ENCODE measurements at places on chromosomes 2 and 18.

DNA sequence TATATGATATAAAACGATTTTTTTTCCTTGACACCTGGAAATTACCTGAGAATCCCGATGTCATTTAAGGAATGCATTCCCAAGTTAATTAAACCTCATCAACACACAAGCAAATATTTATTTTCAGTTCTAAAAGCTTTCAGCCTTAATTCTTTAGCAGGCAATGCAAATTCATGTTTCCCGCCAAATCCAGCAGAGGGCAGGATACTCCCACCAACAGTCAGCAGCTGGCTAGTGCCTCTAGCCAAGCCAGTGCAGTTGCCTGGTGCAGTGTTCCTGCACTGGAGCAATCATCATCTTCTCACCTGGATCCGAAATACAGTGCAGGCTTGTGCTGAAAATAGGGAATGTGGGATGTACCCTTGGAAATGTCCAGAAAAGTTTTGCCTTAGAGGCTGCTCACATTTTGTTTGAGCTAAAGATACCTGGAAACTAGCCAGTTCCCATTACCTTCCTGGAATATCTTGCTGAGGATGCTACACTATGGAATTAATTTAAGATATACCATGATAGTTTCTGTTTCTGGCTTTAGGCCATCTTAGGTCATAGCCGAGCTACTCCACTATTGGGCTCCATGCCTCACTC is 48.4 kb upstream of the CYTIP start:
- peak; percentile 86 for DNase-seq

DNA sequence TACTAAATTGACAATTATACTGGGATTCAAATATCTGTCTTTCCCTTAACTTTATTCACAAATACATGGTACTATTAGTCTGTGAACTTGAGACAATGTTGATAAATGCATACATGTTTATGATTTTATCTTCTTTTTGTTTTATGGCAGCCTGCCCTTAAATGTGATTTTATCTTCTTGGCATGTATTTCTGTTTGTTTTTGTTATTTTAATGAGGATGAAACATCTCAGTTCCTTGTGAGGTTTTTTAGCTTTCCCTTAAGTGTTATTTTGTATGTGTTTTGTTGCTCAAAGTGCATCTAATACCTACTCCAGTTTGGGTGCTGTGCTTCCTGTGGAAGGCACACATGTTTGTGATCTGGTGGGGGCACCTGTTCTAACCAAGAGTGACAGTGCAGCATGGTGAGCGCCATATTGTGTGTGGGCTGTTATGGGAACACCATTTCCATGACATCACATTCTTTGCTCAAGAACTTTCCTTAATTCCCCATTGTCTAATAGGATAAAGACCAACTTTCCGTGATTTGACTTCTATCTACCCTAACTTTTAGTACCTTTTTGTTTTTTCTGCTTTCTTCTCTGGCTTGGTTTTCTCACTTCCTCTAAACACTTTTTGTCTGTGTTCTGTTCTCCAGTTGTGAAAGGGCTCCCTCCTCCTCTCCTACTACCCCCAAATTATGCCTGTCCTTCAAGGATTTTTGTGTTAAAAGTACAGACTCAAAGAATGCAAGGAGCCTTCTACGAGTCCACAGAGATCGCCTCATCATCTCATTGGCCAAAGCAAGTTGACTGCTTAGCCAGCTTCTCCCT is 162.1 kb upstream of the TTC39C start:
- DNase-seq, result no peak

DNA sequence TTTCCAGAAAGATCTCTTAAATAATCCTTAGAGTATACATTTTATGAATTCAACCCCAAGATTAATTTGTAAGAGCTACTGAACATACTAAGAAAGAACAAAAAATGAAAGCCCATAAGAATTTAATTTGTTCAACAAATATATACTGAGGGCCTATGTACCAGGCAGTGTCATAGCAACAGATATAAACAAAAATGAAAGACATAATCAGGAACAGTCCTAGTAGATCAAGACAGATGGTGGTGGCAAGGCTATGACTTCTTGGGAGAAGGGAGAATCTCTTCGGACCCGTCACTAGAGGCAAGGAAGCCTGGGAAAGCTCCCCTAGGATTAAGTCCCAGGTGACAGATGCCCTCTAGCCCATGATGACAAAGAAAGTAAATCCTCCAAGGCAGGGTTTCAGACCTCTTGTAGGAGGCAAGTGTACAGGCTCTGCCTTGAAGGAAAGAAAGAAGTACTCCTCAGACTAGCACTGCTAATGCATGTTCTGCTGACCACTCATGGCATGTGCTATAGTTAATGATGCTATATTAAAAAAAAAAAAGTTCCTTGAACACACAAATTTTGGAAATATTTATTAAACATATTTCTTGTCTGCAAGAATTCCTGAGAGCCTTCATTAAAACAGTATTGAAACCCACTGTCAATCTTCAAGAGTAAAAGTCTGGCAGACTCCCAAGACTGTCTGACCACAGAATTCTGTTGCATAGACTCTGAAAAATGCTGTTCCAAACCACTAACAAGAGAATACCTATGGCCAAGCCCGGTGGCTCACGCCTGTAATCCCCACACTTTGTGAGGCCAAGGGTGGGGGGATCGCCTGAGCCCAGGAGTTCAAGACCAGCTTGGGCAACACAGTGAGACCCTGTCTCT is 31.5 kb downstream of the NOL10 start:
- peak; percentile 48 for DNase-seq

- DNase-seq, result no peak
Observed at GRCh38 chr18:46725310-46725709, 31.5 kb downstream of the ST8SIA5 start.

DNA sequence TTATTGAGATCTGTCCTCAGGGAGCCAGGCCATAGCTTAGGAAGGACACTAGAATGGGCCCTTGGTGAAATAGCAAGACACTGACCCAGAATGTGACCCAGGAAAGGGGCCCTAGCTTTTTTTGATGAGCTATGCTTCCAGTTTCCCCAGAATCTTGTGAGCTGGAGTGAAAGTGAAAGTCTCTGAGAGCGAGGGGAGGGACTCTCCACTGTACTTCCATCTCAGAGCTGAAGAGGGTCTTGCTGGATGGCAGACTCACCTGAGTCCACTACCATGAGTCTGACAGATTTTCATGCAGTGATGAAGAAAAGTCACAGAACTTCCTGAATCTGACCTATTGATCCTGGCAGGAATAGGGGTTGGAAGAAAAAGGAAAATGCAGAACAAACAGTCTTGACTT is 3.1 kb downstream of the ARHGAP25 start:
- no peak for DNase-seq

DNA sequence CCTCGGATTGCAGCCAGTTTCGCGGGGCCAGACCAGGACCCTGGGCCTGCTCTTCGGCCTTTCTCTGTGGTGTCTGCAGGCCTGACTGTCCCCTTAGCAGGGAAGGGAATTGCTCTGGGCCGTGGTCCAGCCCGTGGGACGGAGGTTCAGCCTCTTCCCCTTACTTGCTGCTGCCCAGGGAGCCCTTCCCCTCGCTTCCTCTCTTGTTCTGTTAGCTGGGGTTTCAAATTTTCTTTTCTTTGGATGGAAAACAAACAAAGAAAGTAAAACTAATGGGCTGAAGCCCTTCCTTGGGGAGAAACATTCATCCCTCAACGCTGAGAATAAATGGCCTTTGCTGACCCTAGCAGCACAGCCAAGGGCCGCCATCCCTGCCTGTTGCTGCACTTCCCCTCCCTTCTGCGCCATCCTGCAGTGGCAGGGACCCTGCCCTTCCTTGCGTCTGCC is 52.4 kb downstream of the ASAP2 start:
- DNase-seq, result no peak

DNA sequence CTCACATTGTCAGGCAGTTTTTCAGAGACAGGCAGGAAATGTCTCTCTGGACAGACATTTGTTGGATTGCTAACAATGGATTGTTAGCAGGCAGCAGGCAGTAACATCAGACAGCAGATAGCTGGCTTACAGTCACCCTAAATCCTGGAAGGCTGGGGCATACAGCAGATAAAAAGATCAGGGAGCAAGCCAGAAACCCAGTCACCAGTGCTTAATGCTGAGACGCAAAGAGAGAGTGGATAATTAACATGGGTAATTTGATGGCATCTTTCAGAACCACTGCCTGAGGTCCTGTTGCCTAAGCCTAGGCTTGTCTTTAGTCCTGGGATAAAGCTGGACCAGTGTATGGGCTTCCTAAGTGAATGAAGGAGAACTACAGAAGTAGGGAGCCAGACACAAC is 22.4 kb downstream of the MC4R start:
- no peak for DNase-seq

GRCh38 chr18:74040008-74040407 is 107.6 kb downstream of the FBXO15 start:
- DNase-seq, result no peak

- no peak for DNase-seq
Observed at GRCh38 chr2:97911206-97911921, 84.4 kb downstream of the TMEM131 start.

GRCh38 chr2:1995081-1995480 is 250.8 kb upstream of the PXDN start:
- no peak for DNase-seq

DNA sequence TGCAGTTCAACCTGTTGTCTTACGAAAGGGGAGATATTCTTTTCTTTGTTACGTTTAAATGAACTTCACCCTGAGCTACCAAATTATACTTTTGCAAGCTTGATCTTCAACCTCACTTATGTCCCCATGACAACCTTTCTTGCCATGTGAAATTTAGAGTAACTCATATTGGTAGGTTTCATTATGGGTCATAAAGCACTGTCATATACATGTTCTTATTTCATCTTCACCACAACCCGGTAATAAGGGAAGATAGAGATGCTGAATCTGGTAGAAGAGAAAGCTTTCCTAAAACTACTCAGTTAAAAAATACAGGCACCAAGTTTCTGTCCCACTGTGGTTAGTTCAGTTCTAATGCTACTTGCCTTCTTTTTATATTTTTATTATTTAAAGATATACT is 208.5 kb upstream of the NRP2 start:
- no peak for DNase-seq

DNA sequence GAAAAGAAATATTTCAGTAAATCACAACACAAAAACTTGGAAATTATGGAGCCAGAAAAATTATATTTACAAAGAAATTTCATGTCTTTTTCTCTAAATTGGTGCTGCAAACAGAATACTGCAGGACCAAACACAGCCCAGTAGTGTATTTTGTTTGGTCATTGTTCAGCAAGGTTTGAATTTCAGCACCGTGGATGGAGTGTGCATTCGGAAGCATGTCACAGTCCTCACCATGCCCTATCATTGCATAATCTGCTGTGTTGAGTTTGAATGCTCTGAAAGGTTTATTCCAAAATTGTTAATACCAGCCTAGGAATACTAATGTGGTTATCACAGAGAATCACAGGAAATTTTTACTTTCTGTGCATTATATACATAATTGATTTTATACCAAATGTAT is 296.7 kb downstream of the METTL4 start:
- no peak for DNase-seq

Measured in AG20443 (cell line).